Stimulated activated CD8-positive, alpha-beta memory T cell treated with anti-CD3 and anti-CD28 coated beads, Interleukin-7, amount 100 ng/mL, for 1 hour (primary cell): ENCODE measurements at places on chromosomes 13 and 19.

- no peak for DNase-seq
Observed at GRCh38 chr19:18393836-18394235, 3.6 kb downstream of the LRRC25 start.

DNA sequence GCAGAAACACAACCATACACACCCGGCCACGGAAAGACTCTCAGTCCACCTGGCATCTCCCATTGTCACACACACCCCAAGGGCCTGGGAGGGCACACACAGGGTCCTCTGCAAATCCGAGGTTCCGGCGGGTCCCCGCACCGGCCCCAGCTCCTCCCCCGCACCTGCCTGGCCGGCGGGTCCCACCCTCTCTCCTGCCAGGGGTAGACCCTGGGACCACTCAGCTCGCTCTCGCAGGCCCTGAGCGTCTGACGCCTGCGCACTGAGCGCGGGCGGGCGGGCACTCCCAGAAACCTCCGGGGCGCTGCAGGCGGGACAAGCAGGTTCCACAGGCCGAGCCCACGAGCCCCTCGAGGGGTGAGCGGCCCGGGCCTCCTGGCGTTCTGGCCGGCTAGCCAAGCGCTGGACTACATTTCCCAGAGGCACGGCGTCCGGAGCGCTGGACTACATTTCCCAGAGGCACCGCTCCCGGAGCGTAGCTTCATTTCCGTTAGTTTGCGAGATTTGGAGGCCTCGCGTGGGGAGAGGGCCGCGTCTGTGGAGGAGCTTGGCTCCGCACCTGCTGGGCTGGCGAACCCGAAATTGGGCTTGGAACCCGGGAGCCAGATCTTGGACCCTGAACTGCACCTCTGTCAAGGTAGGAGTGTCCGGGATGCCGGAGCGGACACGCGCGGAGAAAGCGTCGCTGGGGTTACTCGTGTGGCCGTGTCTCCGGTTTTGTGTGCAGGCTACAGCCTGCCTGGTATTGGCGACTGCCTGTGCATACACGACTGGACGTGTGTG lies at the start of gene ZNF420:
ZNF420 (plus strand) TSS at position 500 of the 783 bp plus-strand sequence. CDS start 10,686 bp downstream, outside the sequence.
- peak; percentile 78 for DNase-seq

DNA sequence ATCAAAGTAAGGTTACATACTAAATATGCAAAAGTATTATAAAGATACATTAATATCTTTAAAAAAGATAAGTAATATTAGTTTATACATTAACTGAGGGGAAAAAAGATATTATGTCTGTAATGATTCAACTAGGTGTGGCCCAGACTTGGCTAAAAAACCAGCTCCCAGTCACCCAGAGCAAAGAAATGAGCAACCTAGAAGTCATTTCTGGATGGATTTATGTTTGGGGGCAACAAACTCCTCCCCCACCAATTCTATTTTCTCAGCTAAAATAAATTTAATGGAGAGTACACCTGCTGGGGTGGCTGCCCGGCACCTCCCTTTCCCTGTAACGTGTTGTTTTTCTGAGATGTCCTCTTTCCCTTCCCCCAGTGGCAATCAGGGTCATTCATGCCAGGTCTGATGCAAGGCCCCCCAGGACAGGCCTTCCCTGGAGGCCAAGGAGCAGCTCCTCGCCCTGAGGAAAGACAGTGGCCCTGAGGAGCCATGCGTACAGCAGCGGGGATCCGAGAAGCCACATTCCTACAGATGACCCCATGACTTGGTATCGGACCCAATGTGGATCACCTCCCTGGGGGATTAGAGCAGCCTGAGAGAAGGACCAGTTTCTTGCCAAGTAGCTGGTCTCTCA lies 78.6 kb upstream of the DOCK9 start:
- DNase-seq, result no peak

DNA sequence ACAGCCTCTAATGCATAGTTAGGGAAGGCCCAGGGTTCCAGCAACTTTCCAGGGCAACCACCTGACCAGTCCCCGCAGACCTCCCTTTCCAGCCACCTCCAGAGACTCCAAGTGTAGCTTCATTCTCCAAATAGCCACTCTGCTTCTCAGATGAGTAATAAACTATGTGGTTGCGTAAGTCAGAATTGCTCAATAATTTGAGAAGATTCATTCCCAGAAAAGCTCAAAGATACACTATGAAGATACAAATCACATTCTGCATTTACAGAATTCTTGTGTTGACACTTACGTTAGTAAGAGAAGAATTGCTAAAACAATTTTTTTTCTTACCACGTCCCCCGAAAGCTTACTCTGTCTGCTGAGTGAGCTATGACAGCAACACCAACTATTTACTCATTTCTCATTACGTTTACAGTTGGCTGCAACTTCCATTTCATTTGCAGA lies 8.2 kb upstream of the LATS2 start:
- no peak for DNase-seq

DNA sequence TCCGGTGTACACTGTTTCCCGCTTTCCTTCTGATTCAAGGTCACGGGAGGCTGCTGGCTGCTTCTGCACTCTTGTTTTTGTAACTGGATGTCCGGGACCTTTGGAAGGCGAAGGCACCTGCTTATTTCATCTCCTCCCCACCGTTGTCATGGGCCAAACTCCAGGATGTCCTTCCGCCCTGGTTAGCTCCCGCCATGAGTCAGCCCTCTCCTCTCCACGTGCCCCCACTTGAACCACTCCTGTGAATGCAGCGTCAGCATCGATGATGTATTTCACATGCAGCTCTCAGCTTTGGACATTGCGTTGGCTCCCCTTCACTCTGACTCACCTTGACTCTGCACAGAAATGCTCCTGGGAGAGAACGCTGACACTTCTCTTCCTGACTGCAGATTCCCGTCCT lies 5.5 kb upstream of the GALP start:
- no peak for DNase-seq

DNA sequence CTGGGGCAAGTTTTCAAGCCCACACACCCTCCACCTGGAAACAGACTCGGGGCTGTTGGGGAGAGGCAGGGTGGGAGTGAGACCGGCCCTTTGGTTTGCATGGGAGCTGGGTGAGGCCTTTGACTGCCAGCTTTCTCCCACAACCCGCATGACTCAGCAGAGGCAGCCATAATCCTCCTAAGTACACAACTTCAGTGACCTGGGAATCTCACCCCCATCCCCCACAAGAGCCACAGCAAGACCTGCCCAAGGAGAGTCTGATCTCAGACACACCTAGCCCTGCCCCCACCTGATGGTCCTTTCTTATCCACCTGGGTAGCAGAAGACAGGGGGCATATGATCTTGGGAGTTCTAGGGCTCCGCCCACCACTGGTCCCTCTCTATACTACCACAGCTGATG lies 1615.4 kb downstream of the EFNB2 start:
- DNase-seq, result no peak

DNA sequence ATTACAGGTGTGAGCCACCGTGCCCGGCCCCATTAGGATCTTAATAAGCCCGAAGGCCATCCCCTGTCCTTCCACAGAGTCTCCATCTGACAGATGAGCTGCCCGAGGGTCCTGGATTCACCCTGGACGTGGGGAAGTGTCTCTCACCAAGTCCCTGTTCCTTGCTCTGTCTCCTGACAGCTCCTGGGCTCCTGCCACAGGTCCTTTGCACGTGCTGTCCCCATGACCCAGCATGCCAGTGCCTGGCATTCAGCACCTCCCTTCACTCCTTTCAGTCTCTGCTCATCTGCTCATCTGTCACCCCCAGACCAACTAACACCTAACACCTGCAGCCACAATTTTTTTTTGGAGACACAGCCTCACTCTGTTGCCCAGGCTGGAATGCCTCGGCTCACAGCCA lies 14.5 kb downstream of the CERS1 start:
- no peak for DNase-seq

- no peak for DNase-seq
Observed at GRCh38 chr19:33005440-33005839, 33.4 kb downstream of the FAAP24 start.

DNA sequence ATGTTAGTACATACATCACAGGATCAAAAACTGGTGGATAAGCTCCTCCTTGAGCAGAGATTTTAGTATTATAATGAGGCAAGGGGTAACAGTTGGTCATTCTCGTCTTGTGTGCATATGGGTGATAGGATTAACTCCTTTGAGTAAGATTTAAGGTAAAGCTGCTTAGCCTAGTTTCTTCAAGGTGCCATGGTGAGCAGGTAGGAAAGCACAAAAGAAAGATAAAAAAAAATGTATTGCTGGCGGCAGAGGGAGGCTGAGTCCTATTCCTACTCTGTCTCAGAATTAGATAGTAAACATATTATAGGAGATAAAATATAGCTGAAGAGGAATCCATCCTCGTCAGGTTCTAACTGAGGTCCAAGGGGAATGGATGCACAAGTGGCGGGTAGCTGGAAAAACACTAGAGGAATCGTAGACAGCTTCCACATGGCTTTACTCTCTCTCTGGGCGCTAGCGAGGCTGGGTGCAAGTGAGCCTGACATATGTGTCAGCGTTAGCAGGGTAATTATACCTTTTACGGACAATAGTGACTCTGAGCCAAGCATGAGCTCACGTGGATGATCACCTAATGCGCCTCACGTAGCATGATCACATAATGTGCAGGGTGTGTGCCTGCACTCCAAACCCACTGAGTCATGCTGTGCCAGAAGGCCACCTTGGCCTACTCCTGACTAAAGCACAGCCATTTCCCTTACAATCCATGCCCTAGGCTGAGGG lies 734.3 kb upstream of the MIR17HG start:
- DNase-seq, result no peak

DNA sequence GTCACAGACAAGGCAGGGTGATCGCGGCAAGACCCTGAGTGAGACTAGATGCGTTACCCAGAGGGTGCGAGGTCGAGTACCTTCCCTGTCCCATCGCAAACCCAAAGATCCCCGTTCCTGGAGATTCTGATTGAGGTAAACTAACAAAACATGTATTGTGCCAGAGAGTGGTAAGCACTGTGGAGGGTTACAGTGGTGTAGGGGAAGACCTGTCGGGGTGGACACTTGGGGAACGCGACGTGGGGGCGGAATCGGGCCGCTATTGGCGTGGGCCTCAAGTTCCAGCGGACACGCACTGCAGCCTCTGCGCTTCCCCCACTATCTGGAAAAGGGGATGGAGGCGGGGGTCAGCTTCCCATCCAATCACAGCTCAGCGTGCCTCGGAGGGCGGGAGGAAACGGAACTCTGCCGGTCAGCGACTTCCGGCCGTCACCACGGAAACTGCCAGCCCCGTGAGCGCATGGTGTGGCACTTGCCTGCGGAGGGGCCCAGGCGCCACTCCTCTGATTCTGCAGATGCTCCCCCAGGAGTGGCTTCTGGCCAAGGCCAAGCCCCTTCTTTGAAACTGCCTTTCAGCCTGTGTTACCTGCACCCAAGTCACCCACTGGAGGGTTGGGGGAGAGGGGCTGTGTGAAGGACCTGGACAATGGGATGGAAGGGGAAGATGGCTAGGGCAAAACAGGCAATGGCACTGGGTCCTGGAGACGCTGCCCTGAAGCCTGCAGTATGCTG lies 1.0 kb upstream of the UBE2M start:
- no peak for DNase-seq
